ENCODE measurements at places on chromosomes 6 and 20.

DNA sequence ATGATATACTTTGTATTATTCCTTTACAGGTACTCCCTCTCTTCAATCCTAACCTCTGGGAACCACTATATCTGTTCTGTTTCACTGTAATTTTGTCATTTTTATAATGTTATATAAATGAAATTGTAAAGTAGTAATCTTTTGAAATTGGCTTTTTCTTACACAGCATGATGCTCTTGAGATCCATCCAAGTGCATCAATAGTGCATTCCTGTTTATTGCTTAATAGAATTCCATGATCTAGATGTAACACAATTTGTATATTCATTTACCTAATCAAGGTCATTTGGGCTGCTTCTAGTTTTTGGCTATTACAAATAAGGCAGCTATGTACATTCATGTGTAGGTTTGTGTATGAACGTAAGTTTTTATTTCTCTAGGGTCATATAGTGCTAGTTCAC is 174.6 kb downstream of the KHDC1L start:
- no peak for DNase-seq

- peak; percentile 8 for DNase-seq
These were observed 43.3 kb downstream of the SLC2A10 start for GRCh38 chr20:46752728-46753127.

DNA sequence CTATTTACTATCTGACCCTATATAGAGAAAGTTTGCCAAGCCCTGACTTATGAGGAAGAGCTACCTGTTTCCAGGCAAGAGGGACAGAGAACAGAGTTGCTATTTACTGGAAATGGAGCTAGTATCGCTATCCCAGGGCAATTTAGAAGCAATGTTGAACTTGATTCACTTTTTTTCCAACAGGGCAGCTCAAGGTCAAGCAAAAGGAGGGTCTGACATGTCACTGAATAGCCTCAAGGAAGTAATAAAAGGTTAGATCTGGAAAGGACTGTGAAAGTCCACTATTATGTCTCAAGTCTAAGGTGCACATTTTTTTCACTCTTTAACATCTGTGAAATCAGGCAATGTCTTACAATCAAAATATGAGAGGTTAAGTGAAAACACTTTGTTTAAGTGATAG is 84.4 kb downstream of the CLIC5 start:
- DNase-seq: no peak

DNA sequence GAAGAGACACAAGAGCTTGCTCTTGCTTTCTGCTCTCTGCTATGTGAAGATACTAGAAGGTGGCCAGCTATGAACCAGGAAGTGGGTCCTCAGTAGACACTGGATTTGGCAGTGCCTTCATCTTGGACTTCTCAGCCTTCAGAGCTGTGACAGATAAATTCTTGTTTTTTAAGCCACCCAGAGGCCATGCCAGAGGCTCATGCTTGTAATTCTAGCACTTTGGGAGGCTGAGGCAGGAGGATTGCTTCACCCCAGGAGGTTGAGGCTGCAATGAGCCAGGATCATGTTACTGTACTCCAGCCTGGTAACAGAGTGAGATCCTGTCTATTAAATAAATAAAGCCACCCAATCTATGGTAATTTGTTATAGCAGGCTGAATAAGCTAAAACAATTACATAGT is 185.5 kb upstream of the SALL4 start:
- DNase-seq: no peak

- no peak for DNase-seq
These were observed 128.0 kb upstream of the GGTLC1 start for GRCh38 chr20:24116611-24117010.

DNA sequence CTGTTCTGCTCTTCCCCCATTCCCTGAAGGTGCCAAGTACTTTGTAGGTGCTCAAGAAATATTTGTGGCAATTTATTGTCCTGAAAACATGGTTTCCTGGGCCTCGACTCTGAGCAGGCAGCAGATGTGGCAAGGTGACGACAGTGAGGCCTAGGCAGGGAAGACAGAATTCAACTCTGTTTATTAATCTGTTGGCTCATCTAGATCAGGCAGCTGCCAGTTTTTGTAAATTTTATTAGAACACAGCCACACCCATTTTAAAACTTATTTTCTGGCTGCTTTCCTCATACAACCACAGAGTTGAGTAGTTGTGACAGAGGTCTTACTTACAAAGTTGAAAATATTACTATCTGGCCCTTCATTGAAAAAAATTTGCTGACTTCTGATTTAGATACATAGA is 24.5 kb downstream of the MAPK14 start:
- DNase-seq: no peak

DNA sequence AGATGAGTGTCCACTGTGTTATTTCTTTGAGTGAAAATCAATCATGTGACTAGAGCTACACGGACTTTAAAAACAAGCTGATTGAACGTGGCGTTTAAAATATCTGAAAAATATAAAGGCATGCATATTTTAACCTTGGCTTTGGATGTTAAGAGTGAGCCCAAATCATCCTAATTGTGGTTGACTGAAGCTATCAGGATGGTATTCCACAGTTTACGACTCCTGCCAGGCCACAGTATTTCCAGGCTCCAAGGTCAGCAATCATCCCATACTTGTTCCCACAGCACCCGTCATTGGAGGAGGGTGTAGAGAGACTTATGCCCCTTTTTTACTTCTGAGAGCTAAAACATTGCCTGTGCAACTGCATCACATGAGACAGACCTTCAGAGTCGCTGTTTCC is 43.2 kb upstream of the TMX4 start:
- DNase-seq: no peak

GRCh38 chr20:44586289-44586911 is 4.0 kb downstream of the PKIG start:
- no peak for DNase-seq

DNA sequence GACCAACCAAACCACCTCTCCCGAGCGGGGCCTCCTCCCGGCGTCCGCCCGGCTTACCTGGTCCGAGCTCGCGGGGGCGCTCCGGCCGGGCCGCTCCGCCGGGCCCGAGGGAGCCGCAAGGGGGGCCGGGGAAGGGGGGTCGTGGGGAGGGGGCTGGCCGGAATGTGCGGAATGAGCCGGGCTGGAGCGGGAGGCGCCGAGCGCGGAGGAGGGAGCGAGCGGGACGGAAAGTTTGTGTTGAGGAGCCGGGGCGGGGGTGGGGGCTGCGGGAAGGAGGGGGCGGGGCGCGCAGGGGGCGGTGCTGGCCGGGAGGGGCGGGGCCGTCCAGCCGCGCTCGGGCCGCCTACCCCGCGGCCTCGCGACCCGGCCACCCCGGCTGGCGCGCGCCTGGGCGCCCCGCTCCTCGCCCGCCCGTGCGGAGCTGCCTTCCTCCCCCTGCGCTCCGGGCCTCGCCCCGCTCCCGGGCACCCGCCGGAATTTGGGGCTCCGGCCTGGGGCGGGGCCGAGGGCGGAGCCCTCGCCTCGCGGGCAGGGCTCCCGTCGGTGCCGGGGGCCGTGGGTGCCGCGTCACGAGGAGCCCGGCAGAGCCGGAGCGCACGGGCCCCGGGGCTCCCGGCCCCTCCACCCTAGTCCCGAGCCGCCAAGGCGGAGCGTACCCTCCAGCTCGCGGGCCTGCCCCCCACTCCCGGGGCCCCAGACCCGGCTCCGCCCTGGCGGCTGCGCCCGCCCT is at the start of gene TEAD3:
Gene TEAD3 (minus strand): TSS at position 239 of the 730 bp plus-strand sequence.
- DNase-seq: no peak

- no peak for DNase-seq
These were observed 167.7 kb upstream of the AFDN start for GRCh38 chr6:167659046-167659445.

- no peak for DNase-seq
These were observed 43.6 kb downstream of the NTSR1 start for GRCh38 chr20:62752181-62752670.

DNA sequence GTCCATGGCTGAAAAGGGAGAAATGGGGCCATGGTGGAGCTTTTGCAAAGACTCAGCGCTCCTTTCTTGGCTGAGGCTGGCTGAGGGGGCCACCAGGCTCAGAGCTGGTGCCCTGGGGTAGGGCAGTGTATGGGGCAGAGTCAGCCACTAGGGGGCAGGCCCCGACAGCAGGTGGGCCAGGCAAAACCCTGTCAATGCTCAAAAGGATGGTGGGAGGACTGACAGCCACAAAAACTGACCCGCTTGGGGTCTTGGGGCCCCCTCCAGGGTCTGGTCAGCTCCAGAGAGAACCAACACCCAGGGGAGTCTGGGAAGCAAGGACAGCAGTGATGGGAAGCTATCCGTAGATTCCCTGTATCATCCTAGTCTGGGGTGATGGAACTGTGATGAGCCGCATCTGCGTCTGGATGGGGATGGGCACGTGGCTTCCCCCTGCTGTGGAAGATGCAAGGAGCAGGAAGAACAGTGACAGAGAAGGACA is 306.9 kb downstream of the DHX35 start:
- peak; percentile 54 for DNase-seq

DNA sequence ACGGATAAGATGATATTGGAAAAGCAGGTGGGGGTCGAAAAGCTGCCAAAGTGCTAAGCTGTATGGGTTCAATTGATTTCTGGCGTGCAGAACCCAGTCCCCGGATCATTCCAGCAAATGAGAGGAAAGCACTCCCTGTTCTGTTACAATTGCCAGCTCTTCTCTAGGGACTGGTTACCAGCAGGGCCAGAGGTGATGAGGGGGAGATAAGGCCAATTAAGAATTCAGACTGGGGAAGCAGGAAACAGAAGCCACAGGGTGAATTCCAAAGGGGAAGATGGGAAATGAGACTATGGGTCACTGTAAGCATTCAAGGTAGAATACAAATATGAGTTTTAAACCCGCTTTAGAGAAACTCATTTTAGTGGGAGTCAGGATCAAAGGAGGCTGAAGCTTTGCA is 349.4 kb upstream of the MAP3K7 start:
- no peak for DNase-seq

DNA sequence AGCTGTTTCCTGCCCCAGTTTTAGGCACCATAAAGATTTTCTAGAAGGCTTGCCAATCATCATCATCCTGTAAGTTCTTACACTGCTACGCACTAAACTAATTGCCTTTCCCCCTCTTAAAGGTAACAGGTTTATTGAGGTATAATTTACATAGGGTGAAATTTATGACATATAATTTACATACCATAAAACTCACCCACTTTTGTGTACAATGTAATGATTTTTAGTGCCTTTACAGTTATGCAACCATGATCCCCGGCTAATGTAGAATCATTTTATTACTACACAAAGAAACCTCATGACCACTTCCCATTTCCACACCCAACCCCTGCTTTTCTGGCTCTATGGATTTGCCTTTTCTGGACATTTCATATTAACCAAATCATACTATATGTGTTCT is 21.1 kb downstream of the GCNT2 start:
- DNase-seq: no peak

- no peak for DNase-seq
These were observed 37.8 kb downstream of the HFE start for GRCh38 chr6:26124781-26125685.

GRCh38 chr6:113451049-113451448 is 406.1 kb upstream of the MARCKS start:
- DNase-seq: no peak

DNA sequence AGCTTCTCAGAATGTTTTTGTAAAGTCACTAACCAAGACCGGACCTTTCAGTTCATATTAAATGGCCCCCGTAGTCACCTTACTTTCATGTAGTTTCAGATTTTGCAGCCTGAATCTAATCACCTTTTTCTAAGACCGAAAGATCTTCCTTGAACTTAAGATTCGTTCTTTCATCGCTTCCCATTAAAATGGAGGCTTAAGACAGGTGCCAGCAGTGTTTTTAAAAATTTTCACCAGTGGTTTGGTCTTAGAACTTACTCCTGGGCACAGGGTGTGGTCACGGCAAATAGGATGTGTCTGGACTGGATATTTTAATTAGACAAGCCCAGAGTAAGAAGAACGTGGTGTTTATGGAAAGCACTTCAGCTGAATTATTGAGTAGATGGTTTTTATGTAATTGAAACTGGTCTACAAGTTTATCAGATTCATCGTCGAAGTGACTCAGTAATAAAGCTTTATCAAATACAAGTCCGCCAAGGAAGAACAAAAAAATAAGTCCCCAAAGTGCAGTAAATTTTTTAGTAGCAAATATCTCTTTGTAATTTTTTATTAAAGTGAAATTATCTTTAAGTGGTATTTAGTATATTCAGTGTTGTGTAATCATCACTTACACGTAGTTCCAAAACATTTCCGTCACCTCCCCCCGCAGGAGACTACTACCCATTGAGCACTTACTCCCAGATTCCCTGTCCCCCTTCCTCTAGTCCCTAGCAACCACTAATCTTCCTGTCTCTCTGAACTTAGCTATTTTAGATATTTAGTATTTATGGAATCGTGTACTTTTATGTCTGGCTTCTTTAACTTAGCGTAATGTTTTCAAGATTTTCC is 868 bp downstream of the SRSF3 start:
- peak; percentile 26 for DNase-seq

DNA sequence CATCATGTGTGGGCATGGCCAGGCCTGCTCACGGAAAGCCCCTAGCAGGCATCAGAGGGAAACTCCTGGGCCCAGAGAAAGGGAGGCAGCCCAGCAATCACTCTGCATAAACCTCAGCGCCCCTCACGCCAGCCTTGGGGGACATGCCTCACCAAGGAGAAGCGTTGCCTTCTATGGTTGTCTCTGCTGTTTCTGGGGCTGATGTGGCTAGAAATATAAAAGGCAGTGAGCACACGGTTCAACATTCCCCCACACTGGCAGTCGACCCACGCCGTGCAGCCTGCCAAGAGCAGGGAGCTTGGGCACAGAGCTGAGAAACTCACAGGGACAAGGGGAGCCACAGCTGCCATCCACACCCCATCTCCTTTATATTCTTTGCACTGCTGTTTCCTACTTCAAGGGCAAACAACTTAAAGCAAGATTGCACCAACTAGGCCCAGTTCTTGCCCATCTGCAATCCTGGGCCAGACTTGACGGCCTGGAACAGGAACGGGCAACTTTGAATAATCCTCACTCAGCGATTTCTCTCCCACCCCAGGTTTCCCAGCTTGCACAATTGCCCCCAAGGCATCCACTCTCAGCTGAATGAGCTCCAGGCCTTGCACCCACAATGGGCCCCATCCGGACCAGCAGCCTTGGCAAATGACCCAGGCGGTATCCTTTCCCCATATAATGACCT is 35.5 kb upstream of the FOXC1 start:
- no peak for DNase-seq

GRCh38 chr6:26414281-26414680 is 12.2 kb downstream of the BTN3A1 start:
- no peak for DNase-seq

- DNase-seq: no peak
These were observed at the start of gene FAXC for GRCh38 chr6:99349171-99350141. TSS of gene FAXC (minus strand) at chr6:99349674. CDS start at chr6:99349372, 302 bp downstream.

- no peak for DNase-seq
These were observed 2.5 kb downstream of the HDDC2 start for GRCh38 chr6:125299257-125299656.

Measured in dorsolateral prefrontal cortex (tissue), 122 donors.